ENCODE measurements at places on chromosomes 4 and X. TPM values are rescaled to one million over a fixed set of nuclear protein-coding genes. Genes with fewer than 3 reads are reported as not detected.

Gene XAGE1A
- not detected for total RNA-seq

Gene C1GALT1C1
- 12.8 TPM for total RNA-seq

- no peaks in the 10 kb centered on the region for H3K27me3 ChIP-seq
- no peaks in the 10 kb centered on the region for H3K4me1 ChIP-seq
- no peak overlapping the region for H3K27ac ChIP-seq
- H3K36me3 ChIP-seq: no peaks in the 10 kb centered on the region
- H3K4me3 ChIP-seq: no peak overlapping the region
Observed at GRCh38 chr4:125369098-125369497, 54.3 kb downstream of the FAT4 start.

- H3K4me1 ChIP-seq: no peaks in the 10 kb centered on the region
- no peak overlapping the region for H3K27ac ChIP-seq
- no peak for DNase-seq
Observed at GRCh38 chrX:73831500-73831899, 268.5 kb downstream of the CHIC1 start.

DNA sequence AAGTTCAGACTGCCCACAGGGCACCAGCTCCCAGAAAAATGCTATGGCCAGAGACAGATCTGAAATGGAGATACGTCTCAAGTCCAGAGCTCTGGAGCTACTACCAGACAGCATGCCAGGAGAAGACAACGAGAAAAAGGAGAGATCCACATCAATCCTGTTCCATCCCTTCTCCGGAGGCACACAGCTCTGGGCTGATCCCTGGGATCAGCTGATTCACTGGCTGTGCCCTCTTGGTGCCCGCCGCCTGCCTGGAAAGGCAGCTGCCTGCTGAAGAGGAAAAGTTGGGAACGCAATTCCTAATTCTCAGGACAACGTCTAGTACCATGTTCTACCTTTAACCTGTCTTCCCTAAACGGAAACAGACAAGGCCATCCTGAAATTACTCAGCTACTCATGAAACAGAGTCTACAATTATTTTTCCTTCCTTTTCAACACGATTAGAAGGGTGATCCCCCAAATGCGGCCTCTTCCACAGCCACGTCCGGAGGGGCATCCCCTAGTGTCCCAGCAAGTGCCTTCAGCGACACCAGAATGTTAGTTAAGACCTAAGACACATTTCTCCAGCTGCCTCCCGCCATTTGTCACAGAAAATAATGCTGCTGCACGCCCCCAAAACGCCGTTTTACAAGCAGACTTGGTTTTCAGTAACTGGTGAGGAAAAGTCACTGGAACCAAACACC, 2.4 kb downstream of the ZFYVE28 start:
- peaks cover 12% of the 10 kb centered on the region for H3K27me3 ChIP-seq
- peaks cover 49% of the 10 kb centered on the region for H3K4me1 ChIP-seq
- DNase-seq: no peak
- H3K36me3 ChIP-seq: no peaks in the 10 kb centered on the region

DNA sequence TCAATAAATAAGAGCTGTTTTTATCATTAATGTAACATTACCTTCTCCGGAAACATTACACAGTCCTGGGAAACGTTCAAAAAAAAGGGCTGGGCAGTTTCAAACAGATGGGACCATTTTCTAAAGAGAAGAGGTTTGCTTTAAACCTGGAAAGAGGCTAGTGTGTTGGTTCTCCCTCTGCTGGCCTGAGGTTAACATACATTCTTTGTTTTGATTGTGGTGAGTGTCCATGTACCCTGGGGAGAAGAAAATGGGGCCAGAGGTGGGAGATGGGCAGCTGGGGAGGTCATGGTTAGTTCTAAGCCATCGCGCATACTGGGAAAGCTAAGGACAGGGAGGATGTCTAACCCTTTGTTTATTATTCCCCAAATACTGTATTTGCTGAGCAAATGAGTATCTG, 194.7 kb downstream of the CPEB2 start:
- no peak for DNase-seq
- no peak overlapping the region for H3K27ac ChIP-seq
- H3K4me1 ChIP-seq: no peaks in the 10 kb centered on the region
- no peaks in the 10 kb centered on the region for H3K27me3 ChIP-seq

Gene ALG13
- total RNA-seq: 30.5 TPM

- H3K4me1 ChIP-seq: no peaks in the 10 kb centered on the region
- no peak overlapping the region for H3K27ac ChIP-seq
- DNase-seq: no peak
- H3K4me3 ChIP-seq: no peak overlapping the region
Observed at GRCh38 chr4:152628128-152628527, 51.7 kb downstream of the TMEM154 start.

Gene DCTD
- 112 TPM for total RNA-seq

GRCh38 chr4:113482325-113482724, 279.2 kb downstream of the CAMK2D start:
- no peak overlapping the region for H3K27ac ChIP-seq
- no peak for DNase-seq
- no peak overlapping the region for H3K4me3 ChIP-seq
- H3K36me3 ChIP-seq: no peaks in the 10 kb centered on the region
- H3K27me3 ChIP-seq: no peaks in the 10 kb centered on the region

- no peaks in the 10 kb centered on the region for H3K36me3 ChIP-seq
- H3K4me1 ChIP-seq: peaks cover 56% of the 10 kb centered on the region
- peak overlapping the region; percentile 94 for H3K27ac ChIP-seq
- peak; percentile 75 for DNase-seq
- H3K4me3 ChIP-seq: peak overlapping the region; percentile 39
Observed at GRCh38 chr4:152643153-152644035, 36.4 kb downstream of the TMEM154 start.

- no peaks in the 10 kb centered on the region for H3K36me3 ChIP-seq
- H3K4me1 ChIP-seq: no peaks in the 10 kb centered on the region
- no peaks in the 10 kb centered on the region for H3K27me3 ChIP-seq
- H3K27ac ChIP-seq: no peak overlapping the region
Observed at GRCh38 chr4:45082101-45082500, 355.7 kb upstream of the GNPDA2 start.

DNA sequence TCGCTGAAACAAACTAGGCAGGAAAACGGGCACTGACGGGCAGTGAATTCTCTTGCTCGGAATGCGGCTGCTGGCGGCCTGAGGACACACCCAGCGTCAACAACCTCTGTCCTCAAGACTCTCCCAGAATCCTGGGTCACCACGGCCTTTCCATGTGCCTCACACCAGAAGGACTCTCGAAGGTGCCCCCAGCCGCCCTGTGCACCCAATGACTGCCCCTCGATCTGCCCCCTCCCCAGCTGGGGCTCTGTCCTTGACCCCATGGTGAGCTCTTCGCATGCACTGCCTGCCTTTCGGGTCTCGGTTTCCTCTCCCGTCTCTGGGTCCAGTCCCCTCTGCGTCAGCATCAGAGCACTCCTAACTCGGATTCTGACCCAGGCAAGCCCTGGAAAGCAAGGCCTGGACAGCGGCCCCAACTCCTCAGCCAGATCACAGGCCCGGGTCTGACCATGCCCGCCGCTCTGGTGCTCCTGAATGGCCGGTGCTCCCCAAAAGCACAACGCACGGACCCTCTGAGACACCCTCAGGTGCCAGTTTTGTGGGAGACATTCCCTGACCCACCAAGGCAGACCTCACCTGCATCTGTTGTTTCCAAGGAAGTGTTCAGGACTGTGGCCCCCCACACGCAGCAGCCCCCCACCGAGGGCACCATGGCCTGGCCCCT, 56.0 kb downstream of the ACOX3 start:
- no peak overlapping the region for H3K4me3 ChIP-seq
- peaks cover 4% of the 10 kb centered on the region for H3K36me3 ChIP-seq
- H3K4me1 ChIP-seq: peaks cover 5% of the 10 kb centered on the region
- no peak overlapping the region for H3K27ac ChIP-seq

Gene ANXA10
- not detected for total RNA-seq
